H7 (cell line): ENCODE measurements at places on chromosomes 6 and 20. TPM values are rescaled to one million over a fixed set of nuclear protein-coding genes. Genes with fewer than 3 reads are reported as not detected.

HAO1 gene
- not detected in 2 replicates for total RNA-seq

NR2E1 gene
- total RNA-seq, result not detected in 2 replicates

FITM2 gene
- total RNA-seq, result 1.2 and 1.6 TPM in 2 replicates

CBLN4 gene
- total RNA-seq, result not detected in 2 replicates

TOX2 gene
- 1.6 and 2.1 TPM in 2 replicates for total RNA-seq
